ENCODE measurements at places on chromosomes 6 and 20.

- DNase-seq: no peak
These were observed 72.6 kb downstream of the ARID1B start for GRCh38 chr6:156849806-156850205.

GRCh38 chr6:6699741-6700367, 111.3 kb downstream of the LY86 start:
- DNase-seq: no peak

DNA sequence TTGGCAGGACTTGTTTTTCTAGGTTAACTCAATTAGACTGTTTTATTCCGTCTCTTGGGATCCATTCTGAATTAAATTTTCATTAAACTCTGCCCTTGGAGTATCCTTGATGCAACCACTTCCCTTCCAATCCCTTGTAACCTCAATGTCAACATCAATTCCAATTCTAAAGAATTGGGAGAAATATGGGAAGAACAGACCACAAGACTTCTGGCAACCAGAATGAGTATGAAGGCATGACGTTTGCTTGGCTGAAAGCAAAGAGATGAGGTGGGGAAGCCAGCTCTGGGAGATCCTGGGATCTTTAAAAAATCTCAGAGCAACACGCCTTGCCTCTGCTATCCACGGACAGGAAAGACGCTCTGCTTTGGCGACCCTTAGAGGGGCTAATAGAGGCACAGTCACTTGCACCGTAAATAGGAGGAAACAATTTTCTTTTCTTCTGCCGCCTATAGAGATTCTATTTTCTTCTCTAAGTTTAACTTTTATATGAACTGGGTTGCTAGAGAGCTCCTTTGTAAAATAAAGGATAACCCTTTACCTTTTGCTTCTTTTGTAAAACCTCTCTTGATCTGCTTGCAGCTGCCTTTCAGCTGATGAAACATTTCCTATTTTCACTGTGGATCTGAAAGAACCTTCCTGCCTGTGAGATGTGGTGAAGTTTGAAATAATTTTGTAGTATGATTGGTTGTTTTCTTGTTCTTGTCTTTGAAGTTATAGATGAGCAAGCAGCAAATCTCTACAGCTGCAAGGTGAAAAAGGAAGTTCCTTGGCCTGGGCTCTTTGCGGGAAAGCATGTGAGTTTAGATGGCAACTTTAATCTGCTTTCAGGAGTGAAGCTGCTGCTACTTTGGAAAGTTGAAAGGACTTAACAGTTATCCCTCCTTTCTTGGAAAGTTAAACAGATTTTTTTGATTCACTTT, at the start of gene ASIP:
Gene ASIP (plus strand): TSS at position 731 of the 923 bp plus-strand sequence. CDS start 18,952 bp downstream, outside the sequence.
- DNase-seq: no peak

DNA sequence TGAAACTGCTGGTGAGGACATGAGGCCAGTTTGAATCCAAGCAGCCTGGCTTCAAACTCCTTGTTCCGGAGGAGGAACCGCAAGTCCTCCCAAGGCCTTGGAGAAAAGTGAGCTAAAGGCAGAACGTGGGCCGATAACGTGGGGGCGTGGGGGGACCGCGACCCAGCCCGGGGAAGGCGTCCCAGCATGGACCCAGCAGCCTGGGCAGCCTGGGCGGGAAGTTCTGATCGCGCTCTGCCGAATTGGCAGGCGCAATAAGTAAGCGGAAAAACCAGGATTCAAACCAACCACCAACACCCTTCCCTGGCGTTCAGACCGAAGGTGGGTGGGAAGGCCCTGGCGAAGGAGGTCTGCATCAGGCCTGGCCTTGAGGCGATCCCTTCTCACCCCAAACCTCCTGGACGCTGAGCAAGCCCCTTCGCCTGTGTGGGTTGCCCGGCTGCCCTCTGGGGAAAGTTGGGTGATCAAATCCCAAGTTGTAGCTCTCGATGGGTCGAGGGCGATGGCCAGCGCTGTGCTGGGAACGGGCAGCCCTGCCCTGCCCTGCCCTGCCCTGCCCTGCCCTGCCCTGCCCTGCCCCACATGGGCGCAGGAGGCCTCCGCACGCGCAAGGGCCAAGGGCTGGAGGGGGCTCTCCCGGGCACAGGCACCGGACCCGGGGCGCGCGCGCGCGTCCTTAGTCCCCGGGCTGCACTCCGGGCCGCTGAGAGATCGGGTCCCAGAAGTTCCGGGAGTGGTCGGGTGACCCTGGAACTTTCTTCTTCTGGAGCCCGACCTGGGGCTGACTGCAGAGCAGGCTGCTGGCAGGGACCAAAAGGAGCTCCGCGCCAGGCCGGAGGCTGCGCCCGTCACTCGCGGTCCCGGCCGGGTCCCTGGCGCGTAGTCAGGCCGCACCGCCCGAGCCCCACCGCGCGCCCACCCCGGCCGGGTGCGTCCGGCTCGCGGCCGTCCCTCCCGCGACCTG, 637 bp upstream of the SLC22A3 start:
- DNase-seq: no peak

DNA sequence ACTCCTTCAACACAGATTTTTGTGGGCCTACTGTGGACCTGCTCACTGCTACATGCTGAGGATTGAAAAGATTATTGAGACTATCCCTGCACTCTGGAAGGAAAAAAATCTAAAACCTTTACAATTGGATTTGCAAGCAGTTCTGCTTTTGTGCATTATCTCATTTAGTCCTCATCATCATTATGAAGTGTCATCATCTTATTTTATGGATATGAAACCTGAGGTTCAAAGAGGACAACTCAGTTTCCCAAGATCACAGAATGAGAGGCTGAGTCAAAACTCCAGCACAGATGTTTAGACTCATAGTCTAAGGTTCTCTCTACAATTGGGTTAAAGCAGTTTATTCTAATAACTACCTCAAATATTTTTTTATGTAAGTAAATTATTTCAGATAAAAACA, 160.2 kb upstream of the MARCKS start:
- no peak for DNase-seq

GRCh38 chr6:8213995-8214394, 111.6 kb upstream of the EEF1E1 start:
- DNase-seq: no peak

DNA sequence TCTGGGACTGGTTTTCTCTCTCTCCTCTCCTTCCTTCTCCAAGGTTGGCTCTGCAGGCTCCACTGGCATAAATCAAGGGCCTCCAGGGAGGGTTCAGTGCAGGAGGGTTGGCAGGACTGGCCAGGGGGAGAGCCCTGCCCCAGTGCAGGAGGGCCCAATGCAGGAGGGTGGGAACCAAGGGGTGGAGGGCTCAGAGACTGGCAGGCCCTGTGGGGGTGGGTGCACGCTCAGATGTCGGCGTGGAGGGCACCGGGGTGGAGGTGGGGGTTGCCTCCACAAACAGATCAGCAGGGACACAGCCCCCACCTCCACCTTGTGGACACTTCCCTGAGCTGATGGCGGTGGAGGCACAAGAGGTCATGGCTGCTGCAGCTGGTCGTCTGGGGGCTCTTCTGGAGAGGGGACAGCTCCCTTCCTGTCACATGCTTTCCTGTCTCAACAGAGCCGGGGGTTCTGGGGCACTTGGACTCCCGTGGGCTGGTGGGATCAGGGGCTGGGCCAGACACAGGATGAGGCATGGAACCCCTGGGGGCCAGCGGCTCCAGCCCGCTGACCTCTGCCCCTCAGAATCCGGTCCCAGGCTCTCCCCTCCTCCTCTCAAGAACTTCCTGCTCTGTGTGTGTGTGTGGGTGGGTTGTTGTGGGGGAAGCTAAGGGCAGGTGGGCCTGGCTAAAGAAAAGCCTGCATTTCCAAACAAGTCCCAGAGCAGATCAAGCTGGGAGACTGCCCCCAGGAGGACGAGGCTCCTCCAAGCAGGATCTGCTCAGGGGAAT, 2.7 kb upstream of the ABHD16B start:
- no peak for DNase-seq

- no peak for DNase-seq
These were observed 124.0 kb downstream of the FIG4 start for GRCh38 chr6:109815054-109815453.

DNA sequence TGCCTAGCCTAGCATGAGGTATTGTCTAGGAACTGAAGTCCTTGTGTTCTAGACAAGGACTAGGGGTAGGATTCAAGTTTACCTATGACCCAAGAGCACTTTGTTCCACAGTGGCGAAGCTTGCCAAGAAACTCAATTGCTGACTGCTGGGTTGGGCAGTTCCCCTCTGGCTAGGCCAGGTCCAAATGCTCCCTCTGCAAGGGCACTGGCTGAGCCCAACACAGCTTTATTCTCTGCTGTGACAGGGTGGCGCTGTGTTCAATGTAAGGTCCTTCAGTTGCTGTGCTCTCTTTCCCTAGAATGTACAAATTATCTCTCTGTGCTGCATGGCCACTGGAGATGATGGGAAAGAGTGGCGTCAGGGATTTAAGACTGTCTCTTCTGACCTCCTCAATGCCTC, 950.8 kb downstream of the HACE1 start:
- DNase-seq: no peak

DNA sequence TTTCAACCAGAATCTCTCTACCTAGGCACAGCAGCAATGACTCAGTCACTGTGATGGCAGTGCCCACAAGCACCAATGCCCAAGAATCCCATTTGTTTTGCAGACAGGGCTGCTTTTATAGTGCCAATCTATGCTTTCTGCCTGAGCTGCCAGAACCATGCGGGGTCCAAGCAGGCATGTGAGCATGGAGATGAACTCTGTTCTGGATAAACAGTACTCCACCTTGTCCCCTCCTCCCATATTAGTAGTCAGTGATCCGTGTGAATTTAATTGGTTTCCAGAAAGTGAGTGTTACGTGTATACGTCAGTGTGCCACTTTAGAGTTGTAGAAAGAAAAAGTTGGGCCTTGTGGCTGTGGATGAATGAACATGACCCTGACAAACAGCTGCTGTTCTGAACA, 79.4 kb downstream of the SASH1 start:
- no peak for DNase-seq

GRCh38 chr20:46004187-46004586, 4.5 kb upstream of the MMP9 start:
- no peak for DNase-seq

DNA sequence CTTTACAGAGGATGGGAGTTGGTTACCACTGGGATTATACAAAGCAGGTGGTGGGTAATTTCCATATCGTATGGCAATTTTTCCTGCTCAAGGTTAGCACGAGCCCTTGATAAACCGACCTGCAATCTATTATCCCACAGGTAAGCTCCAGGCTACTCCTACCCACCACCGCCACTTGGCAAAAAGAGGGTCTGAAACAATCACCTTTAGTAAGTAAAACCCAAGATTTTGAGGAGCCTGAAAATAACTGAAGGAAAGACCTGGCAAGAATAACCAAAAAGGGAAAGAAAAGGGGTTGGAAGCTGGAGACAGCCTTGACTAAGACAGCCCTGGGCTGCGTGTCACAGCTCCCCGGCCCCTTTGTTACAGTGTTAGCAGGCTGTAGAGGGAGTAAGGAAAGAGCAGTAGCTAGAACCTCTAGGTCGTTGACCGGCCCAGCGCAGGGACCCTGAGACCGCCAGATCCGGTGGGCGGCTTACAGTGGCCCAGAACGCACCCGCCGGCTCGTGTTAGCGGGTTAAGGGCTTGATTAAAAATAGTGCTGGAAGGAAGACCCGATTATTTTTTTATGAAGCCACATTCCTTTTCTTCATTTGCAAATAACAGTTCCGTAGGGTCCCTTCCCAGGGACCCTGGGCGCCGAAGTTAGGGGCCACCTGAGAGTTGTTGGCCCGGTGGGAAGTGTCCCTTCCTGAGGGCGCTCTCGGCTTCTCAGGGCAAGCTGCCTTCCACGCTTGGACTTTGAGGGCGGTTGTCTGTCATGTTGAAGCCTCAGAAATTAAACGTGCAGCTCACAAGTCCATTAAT, 30.5 kb downstream of the TFAP2B start:
- DNase-seq: no peak
